Stimulated activated CD4-positive, alpha-beta T cell treated with anti-CD3 and anti-CD28 coated beads, TNF-alpha, amount 100 ng/mL, for 48 hours (primary cell): ENCODE measurements at places on chromosomes 5 and 9.

- no peak for DNase-seq
Measured at GRCh38 chr9:132319421-132320110, 35.2 kb downstream of the SETX start.

GRCh38 chr5:40221796-40222195, 457.9 kb upstream of the PTGER4 start:
- DNase-seq: no peak

GRCh38 chr5:33441241-33442177, 744 bp downstream of the TARS1 start:
- DNase-seq: peak; percentile 14

DNA sequence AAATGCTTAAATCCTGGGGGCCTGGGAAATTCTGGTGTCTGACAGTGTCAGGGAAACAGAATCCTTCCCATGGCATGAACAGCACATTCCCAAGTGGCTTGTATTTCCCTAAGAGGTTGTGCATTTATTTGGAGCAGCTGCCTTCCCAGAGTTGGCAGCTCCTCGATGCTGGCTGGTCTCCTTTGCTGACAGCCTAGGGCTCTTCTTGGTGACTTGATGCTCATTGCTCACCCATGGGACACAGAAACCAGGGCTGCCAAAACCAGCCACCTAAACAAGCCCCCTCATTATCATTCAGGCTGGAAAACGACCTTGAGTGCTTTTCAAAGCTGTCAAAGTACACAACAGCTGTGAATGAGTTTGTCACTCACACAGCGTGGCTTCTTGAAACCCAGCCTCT, 24.2 kb downstream of the ENHO start:
- DNase-seq: no peak

DNA sequence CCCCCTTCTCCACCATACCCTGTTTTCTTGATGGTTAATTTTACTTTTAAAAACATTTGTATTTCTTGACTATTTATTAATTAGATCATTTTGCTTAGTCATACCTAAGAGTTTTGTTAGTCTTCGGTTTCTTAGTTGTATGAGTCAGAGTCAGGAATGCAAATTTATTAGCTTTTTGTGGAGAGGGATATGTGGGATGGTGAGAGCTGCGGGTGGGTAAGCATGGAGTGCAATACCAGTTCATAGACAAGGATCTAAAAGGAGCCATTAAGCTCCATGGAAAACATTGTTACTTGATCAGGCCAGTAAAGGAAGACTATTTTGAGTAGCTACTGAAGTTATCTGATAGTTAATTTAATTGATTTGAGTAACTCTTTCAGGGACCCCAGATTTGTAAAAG, 77.5 kb downstream of the ZSWIM6 start:
- no peak for DNase-seq

DNA sequence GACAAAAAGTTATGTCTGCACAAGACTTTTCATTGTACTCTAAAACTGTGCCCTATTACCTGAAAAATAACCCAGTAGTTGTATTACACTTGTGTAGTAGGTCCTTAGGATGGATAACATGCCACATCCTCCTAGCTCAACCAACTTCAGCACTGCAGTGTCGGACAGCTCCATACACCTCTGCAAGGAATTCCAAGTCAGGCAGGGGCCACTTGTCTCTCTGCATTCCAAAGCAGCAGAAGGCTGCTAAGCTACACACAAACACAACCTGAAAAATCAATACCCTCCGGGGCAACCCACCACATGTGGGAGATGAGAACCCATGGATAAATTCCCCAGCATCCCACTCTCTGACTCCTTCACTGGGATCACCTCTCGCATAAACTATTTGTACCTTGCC, 50.2 kb downstream of the MED10 start:
- DNase-seq: no peak

DNA sequence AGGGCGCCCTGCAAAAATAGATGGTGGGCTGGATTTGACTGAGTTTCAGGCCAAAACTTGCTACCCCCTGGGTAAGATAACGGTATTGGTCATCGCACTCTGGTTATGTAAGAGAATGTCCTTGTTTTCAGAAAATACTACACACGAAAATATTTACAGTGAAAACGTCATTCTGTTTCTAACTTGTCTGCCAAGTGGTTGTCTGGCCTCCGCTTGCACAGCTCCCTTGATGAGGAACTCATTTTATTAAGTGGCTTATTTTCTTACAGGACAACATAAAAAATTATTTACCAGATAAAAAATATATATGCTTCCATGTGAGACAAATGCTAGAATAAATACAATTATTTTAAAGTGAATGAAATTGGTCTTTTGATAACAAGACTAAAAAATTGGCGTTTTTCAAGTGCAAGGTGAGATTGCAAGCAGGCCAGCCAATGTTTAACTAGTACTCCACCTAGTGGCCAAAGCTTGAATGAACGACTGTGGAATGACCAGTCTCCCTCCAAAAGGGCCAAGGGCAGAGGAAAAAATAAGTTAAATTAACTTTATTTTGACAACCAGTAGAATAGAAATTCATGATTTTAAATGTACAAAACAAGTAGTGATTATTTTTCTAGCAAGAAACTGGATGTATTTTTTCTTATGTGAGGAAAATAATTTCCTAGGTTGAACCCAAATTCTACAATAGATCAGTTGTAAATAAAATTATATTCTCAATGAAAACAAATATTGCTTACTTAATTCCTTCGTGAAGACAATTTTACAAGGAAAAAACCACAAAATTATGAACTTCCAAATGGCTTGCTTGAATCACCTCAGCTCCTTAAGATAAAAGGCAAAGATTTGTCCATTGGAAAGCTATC, 93.2 kb downstream of the ZFAND5 start:
- no peak for DNase-seq

DNA sequence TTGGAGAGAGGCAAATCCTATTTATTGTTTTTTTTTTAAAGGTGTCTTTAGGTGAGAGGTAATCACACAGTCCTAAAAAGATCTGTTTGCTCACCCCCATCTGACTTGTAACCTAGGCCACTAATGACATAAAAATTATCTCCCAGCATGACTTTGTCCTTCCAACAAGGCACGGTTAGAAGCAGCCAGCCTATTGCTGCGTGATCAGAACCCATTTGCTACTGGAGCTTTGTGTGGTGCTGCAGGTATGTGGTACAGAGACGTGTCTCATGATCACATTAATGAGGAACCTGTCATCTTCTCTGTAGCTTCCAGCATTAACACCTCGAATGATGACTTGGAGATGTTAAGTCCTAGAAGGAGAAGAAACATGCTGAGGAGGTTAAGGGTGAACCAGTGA, 555.8 kb upstream of the TLE4 start:
- DNase-seq: no peak

DNA sequence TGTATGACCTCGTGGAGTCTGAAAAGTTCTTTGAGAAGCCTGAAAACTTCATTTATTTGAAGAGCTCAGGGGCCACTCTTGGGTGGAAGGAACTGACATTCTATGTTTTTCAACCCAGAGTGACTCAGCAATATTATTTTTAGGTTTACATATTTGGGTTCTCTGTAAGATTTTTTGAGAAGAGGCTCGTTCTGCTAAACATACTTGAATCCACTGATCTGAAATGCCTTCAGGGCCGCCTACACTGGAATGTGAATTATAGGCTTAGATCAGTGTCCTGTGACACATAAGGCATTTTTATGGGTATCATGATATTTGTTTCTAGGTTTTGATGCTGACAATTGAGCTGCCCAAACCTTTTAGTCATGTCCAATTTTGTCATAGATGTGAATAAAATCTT, 86.2 kb downstream of the PSAT1 start:
- DNase-seq: no peak

DNA sequence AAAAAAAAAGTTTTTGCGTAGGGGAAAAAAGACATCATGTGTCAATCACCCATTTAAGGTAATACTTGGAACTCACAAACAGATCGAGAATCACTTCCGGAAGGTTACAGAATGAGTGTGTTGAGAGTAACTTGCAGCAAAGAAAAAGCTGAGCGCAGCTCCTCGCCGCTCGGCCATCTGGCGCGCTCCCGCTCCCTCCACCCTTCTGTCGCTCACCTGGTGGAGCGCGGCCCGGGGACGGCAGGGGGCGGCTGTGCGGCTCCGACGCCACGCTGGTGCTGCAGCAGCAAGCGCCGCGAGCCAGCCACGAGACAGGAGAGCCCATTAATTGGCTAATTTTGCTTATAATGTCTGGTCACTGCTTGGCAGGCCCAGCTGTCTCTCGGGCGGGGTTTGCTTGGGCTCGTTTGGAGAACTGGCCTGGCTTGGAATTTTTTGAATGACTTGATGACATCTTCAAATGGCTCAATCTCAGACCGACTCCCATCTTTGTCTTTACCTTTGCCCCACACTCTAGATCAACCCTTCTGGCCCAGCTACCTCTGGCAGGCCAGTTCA, 601.8 kb downstream of the CCDC171 start:
- peak; percentile 16 for DNase-seq

DNA sequence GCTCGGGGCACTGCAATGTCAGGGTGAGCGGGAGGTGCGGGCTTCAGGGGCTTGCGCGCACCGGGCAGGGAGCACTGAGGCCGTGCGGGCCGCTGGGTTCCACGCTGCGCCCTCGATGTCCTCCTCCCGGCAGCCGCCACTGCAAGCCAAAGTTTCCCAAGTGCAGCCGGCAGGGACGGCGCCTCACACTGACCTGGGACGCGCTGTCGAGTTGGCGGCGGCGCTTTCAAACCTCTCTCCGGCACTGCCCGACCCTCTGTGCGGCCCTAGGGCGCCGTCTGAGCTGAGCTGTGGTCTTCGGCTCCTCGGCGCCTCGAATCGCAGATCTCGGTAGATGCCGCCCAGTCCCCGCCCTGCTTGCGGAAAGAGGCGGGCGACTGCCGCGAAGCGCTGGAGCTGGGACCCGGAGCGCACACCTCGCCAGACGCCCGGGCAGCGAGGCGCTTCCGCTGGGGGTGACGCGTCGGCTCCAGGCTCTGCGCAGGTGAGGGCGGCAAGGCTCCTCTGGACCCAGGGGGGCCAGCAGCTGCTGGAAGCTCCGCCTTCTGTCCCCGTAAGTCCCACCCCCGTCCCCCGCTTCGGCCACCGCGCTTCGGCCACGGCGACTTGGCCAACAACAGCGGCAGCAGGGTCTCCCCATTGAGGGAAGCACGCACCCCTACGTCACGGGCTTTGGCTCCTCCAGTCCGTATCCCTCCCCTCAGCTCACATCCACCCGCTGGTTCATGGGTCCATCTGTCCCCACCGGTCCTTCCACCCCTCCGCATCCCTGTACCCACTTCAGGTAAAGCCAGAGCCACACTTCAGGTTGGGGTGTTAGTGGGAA, at the start of gene ANKRD34B:
Gene ANKRD34B, minus strand, starts transcription at position 320 of the 826 bp plus-strand sequence. CDS start 10,261 bp downstream, outside the sequence.
- DNase-seq: no peak
